Left renal cortex interstitium (tissue), 4 donors: ENCODE measurements at places on chromosomes 3 and 15.

DNA sequence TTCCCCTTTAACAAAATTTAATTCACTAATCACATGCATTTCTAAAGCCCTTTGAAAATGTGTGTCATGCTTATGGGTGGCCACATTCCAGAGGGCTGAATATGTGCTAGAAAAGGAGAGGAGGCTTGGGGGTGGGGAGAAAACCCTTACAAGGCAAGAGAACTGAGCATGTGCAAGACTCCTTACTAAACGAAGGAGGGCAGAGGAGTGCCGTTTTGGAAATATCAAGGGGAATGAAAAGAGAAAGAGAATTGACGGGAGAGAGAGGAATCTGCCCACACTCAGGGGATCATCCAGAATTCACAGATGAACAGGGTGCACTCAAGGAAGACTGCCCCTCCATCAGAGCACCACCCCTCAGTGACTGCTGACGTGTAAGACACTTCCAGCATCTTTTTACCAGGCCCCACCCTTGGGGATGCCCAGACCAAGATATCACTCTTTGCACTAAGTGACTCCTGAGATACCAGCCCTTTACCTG lies 37.9 kb upstream of the TSC22D2 start:
- DNase-seq: peak; percentile 59

- DNase-seq: no peak
Measured at GRCh38 chr15:37090543-37091175, 9.7 kb downstream of the MEIS2 start.

DNA sequence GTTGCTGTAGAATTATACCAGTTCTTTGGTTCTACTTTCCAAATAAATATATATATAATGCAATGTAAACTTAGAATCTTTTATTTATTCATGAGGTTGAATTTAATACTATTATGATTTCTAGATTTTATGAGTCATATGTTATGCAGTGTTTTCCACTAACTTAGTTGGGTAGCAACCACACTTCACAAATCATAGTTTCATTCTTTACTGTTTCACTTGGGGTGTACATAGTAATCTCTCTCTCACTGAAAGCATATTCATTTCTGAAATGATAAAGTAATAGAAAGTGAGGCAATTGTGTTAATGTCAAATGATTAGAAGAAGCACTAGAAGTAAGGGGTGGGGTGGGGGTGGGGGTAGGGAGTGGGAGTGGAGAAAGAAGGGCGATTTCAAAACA lies 52.6 kb downstream of the IQCH start:
- no peak for DNase-seq

- DNase-seq: no peak
Measured at GRCh38 chr3:197460002-197460401, 95.8 kb downstream of the BDH1 start.

DNA sequence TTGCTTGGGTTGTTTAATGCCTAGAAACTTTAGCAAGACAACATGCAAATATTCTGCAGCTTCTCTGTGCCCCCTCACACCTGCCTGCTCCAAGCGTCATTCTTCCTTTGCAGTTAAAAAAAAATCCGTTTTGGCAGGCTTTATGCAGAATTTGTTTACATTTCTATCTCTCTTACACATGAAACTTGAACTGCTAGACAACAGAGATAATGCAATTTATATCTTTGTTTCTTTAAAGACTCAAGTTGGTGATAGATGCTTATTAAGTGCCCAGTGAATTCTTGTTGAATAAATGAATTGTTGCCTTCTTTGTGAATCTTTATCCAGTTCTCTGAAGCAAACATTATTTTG lies 53.2 kb downstream of the CHST2 start:
- DNase-seq: no peak

DNA sequence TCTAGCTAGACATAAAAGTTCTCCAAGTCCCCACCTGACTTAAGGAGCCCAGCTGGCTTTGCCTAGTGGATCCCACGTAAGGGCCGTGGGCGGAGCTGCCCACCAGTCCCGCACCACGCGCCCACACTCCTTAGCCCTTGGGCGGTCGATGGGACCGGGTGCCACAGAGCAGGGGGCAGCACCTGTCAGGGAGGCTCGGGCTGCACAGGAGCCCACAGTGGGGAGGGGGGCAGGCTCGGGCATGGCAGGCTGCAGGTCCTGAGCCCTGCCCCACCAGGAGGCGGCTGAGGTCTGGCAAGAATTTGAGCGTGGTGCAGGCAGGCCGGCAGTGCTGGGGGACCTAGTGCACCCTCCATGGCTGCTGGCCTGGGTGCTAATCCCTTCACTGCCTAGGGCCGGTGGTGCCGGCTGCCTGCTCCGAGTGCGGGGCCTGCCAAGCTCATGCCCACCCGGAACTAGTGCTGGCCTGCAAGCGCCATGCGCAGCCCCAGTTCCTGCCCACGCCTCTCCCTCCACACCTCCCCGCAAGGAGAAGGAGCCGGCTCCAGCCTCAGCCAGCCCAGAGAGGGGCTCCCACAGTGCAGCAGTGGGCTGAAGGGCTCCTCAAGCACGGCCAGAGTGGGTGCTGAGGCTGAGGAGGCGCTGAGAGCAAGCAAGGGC lies 78.7 kb downstream of the SLC6A1 start:
- DNase-seq: no peak

DNA sequence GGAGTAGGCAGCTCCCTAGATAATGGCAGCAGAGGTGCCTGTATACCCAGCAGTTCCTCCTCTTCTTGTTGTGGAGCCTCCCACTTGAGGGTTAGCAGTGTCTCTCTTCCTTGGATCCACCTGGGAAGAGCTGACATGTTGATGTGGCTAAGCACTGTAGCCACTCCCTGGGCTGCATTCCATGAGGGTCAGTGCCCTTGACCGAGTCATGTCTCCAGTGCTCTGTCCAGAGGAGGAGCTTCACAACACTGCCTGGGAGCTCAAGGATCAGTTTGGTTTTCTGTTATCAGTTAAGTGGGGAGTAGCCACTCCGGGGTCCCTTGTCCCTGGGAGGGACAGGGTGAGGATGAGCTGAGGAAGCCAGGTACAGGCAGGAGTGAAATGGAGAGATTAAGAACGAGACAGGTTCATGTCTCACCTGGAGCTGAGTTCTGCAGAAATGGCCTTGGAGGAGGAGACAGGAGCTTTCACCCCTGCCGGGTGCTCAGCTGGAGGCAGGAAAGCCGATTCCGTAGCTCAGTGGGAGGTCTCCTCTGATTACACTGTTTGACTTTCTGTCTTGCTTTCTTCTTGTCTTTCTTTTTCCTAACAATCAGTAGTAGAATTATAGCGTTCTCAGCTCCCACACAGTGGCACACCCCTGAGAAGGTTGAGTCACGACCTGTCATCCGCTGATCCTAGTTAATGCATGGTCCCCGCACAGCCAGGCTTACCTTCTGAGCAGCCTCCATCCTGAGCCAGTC lies 57.9 kb upstream of the SEC22A start:
- no peak for DNase-seq
